ENCODE measurements at places on chromosomes 6 and 20.

DNA sequence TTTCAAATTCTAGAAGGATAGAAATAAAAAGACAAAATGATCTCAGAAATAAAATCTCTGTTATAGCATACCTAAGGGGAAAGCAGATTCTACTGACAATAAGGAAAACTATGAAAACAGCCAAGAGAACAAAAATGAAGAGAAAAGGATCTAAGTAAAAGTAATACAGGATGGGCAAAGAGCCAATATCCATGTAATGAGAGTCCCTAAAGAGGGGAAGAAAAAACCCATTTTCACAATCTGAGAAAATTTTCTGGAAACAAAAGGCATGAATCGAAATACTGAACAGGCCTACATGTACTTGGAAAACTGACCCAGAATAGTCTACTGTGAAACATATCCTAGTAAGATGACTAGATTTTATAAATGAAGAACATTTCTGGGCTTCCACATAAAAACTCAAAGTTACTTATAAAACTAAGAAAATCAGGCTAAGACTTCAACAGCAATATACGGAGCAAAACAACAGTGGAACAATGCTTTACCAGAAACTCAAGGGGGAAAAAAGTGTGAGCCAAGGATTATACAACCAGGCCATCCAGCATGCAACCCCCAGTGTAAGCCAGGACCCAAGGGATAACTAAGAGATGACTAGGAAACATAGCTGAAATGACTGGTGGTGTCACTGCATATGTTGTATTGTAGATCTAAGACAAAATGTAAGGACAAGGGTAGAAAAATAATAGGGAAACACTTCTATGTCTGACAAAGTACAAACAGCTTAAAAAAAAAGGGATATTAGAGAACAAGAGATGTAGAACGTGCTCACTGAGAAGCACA lies 10.2 kb downstream of the NAPB start:
- DNase-seq: no peak

- no peak for DNase-seq
These were observed 87.5 kb downstream of the FOXO3 start for GRCh38 chr6:108648191-108648590.

GRCh38 chr6:41724228-41724580 lies 11.2 kb downstream of the TFEB start:
- DNase-seq: no peak

DNA sequence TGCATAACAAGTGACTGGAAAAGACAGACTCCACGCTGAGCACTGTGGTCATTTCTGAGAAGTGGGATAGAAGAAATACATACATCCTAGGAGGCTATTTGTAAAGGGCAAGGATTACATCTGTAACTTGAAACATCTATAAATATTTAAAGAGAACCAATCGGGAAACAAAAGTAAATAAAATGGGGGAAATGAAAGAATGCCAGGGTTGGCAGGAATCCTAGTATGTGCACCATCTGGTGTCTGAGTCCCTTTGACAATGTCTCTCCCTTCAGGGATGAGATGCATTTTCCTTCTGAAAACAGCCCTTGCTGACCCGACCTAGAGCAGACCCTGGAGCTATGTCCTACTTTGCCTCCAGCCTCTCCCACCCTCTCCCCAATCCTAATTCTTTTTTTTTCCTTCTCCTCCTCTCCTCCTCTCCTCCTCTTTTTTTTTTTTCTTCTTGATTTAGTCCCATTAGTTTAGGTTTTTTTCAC lies 53.2 kb downstream of the VSTM2L start:
- DNase-seq: no peak

- DNase-seq: no peak
These were observed 193.5 kb upstream of the LRFN2 start for GRCh38 chr6:40780637-40781036.

GRCh38 chr20:53447316-53447715 lies 146.3 kb downstream of the ZNF217 start:
- no peak for DNase-seq

- DNase-seq: no peak
These were observed 26.7 kb downstream of the SAYSD1 start for GRCh38 chr6:39088331-39088730.

DNA sequence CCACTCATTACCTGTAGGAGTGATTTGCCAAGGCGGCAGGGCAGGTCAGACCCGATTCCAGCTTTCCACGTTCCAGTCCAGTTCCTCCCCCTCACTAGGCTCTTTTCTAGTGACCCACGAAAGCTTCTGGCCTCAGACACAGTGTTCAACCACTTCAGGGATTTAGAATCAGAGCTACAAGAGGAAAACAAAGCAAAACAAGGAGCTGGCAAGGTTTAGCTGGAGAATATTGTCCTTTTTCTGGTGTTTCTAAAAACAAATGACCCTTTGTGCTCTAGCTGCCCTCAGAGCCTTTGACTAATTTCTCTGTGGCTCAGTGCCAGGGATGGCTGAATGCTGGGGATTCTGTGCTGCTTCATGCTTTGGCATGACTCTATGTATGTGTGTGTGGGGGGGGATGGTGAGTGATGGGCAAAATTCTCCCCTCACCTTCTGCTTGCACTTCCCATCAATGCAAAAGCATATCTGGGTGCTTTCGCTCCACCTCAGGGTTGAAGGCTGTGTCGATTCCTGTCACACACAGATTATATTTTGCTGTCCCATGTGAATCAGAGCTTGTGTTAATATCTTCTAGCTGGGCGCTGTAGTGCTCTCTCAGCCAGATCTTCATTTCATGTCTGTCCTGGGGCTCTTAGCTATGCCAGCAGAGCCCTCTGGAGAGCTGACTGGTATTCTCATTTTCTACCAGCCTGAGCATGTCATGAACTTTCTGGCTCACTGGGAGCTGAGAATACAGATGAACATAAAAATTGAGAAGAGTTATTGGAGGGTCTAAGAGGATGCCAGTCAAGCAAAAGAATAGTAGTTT lies 19.3 kb upstream of the NEDD9 start:
- no peak for DNase-seq

Measured in NCI-H1436 treated with DMSO at 0.1 percent for 48 hours (cell line).